B cell (primary cell): ENCODE measurements at places on chromosomes 4 and X.

- H3K4me1 ChIP-seq, result no peaks in the 10 kb centered on the region
- no peaks in the 10 kb centered on the region for H3K36me3 ChIP-seq
- DNase-seq, result no peak
- H3K27me3 ChIP-seq, result no peaks in the 10 kb centered on the region
- no peak overlapping the region for H3K4me3 ChIP-seq
- no peak overlapping the region for H3K27ac ChIP-seq
These were observed 10.0 kb upstream of the SPRY1 start for GRCh38 chr4:123386609-123387008.

- DNase-seq, result no peak
- no peak overlapping the region for H3K4me3 ChIP-seq
- no peaks in the 10 kb centered on the region for H3K27me3 ChIP-seq
- no peak overlapping the region for H3K27ac ChIP-seq
- peaks cover 10% of the 10 kb centered on the region for H3K4me1 ChIP-seq
These were observed 224.8 kb downstream of the STIM2 start for GRCh38 chr4:27085396-27085795.

GRCh38 chr4:180314972-180315371 lies 1928.2 kb upstream of the TENM3 start:
- H3K27me3 ChIP-seq, result no peaks in the 10 kb centered on the region
- H3K4me3 ChIP-seq, result peak overlapping the region; percentile 13
- H3K4me1 ChIP-seq, result peaks cover 7% of the 10 kb centered on the region
- no peak overlapping the region for H3K27ac ChIP-seq
- H3K36me3 ChIP-seq, result no peaks in the 10 kb centered on the region
- peak; percentile 7 for DNase-seq

- H3K4me3 ChIP-seq, result no peak overlapping the region
- no peaks in the 10 kb centered on the region for H3K4me1 ChIP-seq
- H3K27ac ChIP-seq, result no peak overlapping the region
- no peak for DNase-seq
These were observed 52.0 kb downstream of the CHIC1 start for GRCh38 chrX:73615022-73615421.

DNA sequence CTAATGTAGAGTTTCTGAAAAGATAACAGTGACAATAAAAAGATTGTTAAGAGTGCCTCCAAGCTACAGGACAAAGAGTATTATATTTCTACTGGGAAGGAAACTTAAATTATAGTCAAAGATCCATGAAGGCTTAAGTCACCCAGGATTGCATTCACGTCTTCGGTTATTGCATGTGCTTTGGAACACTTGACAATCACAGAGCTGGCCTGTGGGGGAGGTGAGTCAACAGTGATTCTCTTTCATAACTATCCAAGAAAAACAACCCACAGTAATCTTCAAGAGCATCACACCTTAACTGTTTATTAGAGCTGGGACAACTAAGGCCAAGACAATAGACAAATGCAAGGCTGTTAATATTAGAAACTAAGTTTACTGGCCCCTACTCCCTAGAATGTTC lies 40.3 kb downstream of the PDGFC start:
- H3K36me3 ChIP-seq, result no peaks in the 10 kb centered on the region
- no peaks in the 10 kb centered on the region for H3K4me1 ChIP-seq
- H3K27me3 ChIP-seq, result no peaks in the 10 kb centered on the region
- no peak for DNase-seq
- no peak overlapping the region for H3K27ac ChIP-seq

DNA sequence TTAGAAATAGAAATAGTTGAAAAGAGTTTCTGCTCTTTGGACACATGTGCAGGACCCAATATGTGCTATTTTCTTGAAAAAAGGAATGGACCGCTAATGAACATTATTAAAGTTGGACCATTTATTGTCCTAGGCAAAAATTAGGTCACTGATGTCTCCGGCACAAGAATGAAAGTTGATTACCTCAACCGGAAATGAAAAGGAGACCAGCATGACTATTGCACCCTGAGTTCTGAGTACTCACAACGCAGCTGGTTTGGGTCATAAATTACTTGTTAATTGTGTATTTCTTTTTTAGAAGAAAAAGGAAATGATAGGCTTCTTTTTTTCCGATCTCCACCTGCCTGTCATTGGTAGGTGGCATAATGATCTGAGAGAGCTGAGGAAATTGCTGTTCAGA lies 232.7 kb downstream of the ARHGAP24 start:
- DNase-seq, result peak; percentile 57
- H3K4me1 ChIP-seq, result peaks cover 49% of the 10 kb centered on the region
- peak overlapping the region; percentile 77 for H3K27ac ChIP-seq
- H3K36me3 ChIP-seq, result peaks cover 3% of the 10 kb centered on the region
- no peaks in the 10 kb centered on the region for H3K27me3 ChIP-seq

GRCh38 chr4:182700362-182701160 lies 216.6 kb downstream of the DCTD start:
- H3K36me3 ChIP-seq, result no peaks in the 10 kb centered on the region
- no peaks in the 10 kb centered on the region for H3K4me1 ChIP-seq
- no peaks in the 10 kb centered on the region for H3K27me3 ChIP-seq
- H3K4me3 ChIP-seq, result no peak overlapping the region
- no peak overlapping the region for H3K27ac ChIP-seq

DNA sequence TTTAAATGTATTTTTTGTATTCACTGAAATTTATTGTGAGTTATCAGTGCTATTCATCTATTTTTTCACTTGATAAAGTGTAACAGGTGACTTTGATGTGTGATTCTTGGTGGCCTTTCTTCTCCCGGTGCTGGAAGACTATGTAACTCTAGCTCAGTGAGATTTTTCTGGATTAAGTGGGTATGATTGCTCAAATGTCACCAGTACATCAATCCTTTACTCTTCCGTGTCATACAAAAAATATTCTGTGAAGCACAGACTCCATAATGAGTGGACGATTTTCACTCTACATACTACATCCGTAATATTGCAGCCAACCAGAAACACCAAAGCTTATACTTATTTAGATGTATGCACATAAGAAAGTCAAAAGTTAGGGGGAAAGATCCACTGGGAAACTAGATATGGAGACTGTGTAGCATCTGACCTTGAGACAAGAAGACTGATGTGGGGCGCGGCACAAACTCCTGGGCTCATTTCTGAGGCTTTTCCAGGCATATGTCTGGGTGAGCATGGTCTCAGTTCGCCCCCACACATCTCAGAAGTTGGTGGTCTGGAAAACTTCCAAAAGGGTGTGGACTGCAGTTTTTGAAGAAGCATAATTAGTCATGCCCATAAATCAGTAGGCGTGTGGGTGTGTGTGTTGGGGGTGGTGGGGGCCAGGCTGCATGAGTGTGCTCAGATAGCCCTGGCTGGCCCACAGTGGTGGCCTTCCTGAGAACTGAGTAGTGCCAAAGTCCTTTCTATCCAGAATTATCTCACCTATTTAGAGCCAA lies 53.9 kb upstream of the TENM3 start:
- no peak for DNase-seq
- H3K36me3 ChIP-seq, result no peaks in the 10 kb centered on the region

DNA sequence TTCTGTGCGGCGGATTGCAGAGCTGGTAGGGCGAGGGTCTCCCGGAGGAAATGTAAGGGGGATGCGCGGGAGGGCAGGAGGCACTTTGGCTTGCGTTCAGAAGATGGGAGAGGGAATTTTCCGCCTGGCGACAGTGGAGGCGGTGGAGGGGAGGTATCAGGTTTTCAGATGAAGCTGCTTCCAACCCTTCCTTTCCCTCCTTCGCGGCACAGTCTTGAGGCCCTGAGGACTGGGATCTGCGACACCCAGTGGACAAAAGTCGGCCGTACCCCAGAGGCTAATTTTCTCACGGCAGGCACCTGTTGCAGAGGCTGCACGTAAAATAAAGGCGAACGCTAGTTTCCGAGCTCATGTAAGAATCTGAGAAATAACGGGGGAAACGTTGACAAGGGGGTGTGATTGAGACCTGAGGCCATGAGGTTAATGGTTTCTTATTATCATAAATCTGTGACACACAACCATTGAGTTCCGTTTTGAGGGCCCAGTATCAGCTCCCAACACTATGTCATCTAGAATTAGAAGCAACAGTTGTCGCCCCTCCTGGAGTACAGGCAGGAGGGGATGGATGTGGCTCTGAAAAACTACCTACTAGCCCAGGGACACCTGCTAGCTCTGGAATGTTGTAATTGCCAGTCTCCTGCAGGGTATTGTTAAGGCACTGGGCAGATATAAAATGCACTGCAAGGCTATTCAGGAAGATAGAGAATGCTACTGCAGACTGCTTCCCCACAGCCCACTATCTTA lies 1.1 kb downstream of the ZCCHC18 start:
- peak overlapping the region; percentile 63 for H3K27ac ChIP-seq
- peak overlapping the region; percentile 51 for H3K4me3 ChIP-seq
- H3K4me1 ChIP-seq, result peaks cover 39% of the 10 kb centered on the region
- no peaks in the 10 kb centered on the region for H3K36me3 ChIP-seq
- no peaks in the 10 kb centered on the region for H3K27me3 ChIP-seq

DNA sequence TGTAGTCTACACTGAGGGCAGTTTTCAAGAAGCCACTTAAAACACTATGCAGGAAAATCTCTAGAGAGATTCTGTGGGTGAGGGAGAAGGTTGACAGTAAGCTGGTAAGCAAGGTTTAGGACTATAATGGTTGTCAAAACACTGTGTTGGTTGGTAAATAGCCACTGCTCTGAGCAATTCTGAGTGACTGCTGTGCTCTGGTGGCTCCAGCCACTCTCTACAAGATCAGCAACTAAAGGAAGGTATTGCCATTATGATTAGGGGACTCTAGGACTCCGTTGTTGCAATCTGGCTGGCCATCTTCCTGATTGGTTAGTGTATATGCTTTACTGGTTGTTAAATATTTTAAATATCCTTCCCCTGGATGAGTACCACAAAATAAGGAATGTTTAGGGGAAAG lies 5.5 kb upstream of the FAM47E start:
- H3K4me1 ChIP-seq, result peaks cover 4% of the 10 kb centered on the region
- H3K27ac ChIP-seq, result no peak overlapping the region
- DNase-seq, result no peak
- peaks cover 9% of the 10 kb centered on the region for H3K27me3 ChIP-seq
- H3K36me3 ChIP-seq, result no peaks in the 10 kb centered on the region

GRCh38 chr4:82524570-82525152 lies 37.1 kb downstream of the TMEM150C start:
- no peaks in the 10 kb centered on the region for H3K36me3 ChIP-seq
- DNase-seq, result no peak
- H3K27me3 ChIP-seq, result no peaks in the 10 kb centered on the region
- no peaks in the 10 kb centered on the region for H3K4me1 ChIP-seq
- H3K27ac ChIP-seq, result no peak overlapping the region

- H3K4me1 ChIP-seq, result no peaks in the 10 kb centered on the region
- H3K36me3 ChIP-seq, result no peaks in the 10 kb centered on the region
- H3K27ac ChIP-seq, result no peak overlapping the region
- DNase-seq, result no peak
These were observed 87.6 kb upstream of the TSPAN7 start for GRCh38 chrX:38473701-38474100.

GRCh38 chr4:122787940-122788339 lies 38.7 kb upstream of the FGF2 start:
- no peaks in the 10 kb centered on the region for H3K36me3 ChIP-seq
- H3K27me3 ChIP-seq, result no peaks in the 10 kb centered on the region
- no peak overlapping the region for H3K4me3 ChIP-seq
- DNase-seq, result no peak
- no peak overlapping the region for H3K27ac ChIP-seq

DNA sequence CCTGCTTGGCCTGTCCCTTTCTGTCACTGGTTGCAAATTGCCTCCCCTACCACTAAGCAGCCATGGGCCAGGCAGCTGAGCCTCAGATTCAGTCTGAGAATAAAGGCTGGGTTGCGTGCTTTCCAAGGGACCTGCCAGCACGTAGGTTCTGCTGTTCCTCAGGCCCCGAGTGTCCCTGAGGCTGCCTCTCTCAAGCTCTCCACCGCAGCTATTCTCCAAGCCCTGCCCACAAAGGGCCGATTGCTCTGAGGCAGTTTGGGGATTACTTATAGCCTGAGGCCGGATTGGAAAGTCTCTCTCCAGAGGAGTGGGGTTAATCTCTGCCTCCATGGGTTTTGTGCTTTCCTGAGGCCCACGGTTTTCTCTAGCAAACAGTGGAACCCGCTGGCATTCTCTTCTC lies 590.7 kb downstream of the BCOR start:
- H3K4me3 ChIP-seq, result no peak overlapping the region
- no peak overlapping the region for H3K27ac ChIP-seq
- no peak for DNase-seq

- DNase-seq, result no peak
- no peak overlapping the region for H3K4me3 ChIP-seq
- H3K36me3 ChIP-seq, result no peaks in the 10 kb centered on the region
- no peak overlapping the region for H3K27ac ChIP-seq
- H3K27me3 ChIP-seq, result no peaks in the 10 kb centered on the region
These were observed 20.4 kb downstream of the TENM3 start for GRCh38 chr4:182263562-182263961.

GRCh38 chrX:2859197-2859797 lies 30.6 kb downstream of the GYG2 start:
- DNase-seq, result no peak
- H3K27ac ChIP-seq, result no peak overlapping the region
- H3K36me3 ChIP-seq, result no peaks in the 10 kb centered on the region

DNA sequence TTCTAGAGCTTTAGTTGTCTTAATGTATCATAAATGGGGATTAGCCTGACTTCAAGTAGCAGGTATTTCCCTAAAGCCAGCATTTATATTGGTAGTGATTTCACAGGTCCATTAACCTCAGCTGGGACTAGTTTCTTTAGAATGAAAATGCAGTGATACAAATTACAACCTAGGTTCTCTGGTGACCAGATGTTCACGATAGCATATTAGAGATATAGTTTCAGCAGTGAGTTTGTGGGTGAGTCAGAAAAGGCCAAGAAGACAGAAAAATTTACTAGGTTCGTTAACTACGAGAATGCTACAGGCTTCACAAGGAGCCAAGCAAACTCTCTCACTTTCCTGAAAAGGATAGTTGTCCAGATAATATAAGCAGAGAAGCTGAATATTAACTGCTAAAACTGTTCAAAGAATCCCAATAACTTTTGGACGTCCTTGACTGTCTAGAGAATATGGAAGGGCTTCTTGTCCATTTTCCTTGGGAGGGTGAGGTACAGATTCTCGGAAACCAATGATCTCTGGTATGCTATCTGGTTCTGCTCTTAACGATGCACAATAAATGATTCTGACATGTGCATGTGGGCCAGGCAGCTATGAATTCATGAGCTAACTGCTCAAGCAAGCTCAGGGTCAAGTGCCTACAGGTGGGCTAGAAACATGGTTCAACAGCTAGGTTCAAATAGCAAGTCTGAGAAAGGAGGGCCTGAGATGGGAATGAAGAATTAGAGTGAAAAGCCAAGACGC lies 6.0 kb upstream of the SPCS3 start:
- no peaks in the 10 kb centered on the region for H3K36me3 ChIP-seq
- no peak overlapping the region for H3K27ac ChIP-seq
- no peaks in the 10 kb centered on the region for H3K4me1 ChIP-seq
- H3K4me3 ChIP-seq, result no peak overlapping the region

- H3K27me3 ChIP-seq, result no peaks in the 10 kb centered on the region
- H3K27ac ChIP-seq, result no peak overlapping the region
- no peaks in the 10 kb centered on the region for H3K36me3 ChIP-seq
- no peaks in the 10 kb centered on the region for H3K4me1 ChIP-seq
- no peak overlapping the region for H3K4me3 ChIP-seq
These were observed 164.3 kb downstream of the PDHA2 start for GRCh38 chr4:96003951-96004740.

GRCh38 chr4:172202480-172203076 lies 389.4 kb downstream of the GALNTL6 start:
- H3K4me3 ChIP-seq, result no peak overlapping the region
- DNase-seq, result peak; percentile 23
- no peaks in the 10 kb centered on the region for H3K27me3 ChIP-seq
- H3K36me3 ChIP-seq, result no peaks in the 10 kb centered on the region
- no peak overlapping the region for H3K27ac ChIP-seq

- H3K27ac ChIP-seq, result no peak overlapping the region
- H3K27me3 ChIP-seq, result no peaks in the 10 kb centered on the region
- DNase-seq, result no peak
- no peak overlapping the region for H3K4me3 ChIP-seq
- no peaks in the 10 kb centered on the region for H3K36me3 ChIP-seq
These were observed 421.3 kb downstream of the MID1IP1 start for GRCh38 chrX:39222346-39223113.
